ENCODE measurements at places on chromosomes 7 and 10. TPM values are rescaled to one million over a fixed set of nuclear protein-coding genes. Genes with fewer than 3 reads are reported as not detected.

DNA sequence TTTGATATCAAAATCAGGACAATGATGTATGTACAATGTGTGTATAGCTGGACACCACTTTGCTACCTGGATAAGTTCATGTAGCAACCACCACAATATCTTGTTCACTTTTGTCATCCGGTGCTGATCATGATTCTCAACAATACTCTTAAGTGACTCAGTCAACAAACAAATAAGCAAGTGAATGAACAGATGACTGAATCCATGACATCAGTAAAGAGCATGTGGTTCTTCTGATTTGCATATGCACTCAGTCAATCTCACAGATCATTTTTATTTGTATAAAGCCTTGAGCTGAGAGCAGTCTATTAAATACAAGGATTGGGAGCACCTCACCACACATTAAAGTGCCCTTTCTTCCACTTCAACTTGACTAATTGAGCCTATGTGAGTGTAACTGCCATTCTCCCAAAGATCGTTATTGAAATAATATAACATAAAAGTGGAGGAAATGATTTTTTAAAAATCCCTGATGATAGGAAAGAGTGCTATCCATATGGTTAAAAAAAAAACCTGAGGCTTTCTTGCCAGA lies 69.5 kb downstream of the NPSR1 start:
- DNase-seq = no peak

DNA sequence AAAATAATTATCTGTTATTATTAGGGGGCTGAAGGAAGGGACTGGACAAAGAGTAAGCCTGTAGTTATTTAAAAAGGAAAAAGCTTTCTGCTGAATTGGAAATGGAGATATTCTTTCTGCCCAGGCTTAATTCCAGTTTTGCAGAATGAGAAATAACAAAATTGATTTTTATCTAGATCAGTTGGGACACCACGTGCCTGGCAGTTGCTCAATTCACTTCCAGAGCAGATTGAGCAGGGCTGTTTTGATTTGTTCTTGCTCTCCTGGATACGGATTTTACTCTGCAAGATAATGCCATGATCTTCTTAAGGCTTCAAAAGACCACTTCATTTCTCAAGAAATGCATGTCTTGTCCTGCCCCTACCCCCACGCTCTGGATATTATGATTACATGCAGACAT lies 524.3 kb downstream of the TCERG1L start:
- no peak for DNase-seq

DNA sequence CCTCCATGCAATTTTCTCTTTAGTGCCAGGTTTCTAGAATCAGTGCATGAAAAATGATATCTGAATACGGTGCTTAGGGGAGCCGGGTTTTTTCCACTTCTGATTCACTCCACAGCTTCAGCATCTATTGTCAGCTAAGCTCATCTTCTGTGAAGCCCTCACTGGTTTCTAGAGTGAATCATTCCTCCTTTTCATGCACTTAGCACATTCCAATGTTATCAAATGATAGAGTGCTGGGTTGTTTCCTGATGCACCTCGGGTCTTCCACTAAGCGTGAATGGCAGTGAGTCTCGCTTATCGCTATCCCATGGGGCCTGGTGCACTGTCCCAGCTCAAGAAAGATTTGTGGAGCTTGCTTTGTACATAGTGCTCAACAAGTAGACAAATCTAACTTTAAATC lies 170.9 kb upstream of the RHEB start:
- DNase-seq = no peak

DNA sequence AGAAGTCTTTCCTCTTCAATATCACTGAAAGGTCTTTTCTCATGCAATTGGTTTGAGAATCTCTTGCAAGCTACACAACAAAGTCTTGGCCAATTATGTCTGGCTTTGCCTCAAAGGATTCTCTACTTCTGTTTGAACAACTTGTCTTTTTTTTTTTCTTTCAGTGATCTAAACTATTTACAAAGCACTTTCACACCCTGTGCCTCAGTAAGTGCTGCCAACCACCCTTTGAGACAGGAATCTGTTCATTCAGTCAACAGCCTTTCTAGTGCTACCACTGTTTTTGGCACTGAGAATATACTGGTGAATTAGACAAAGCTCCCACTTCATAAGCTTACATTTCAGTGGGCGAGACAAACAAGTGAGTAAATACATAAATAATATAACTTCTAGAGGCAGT lies 26.9 kb upstream of the SDK1 start:
- DNase-seq = no peak

MAP3K8 gene
- 13.5 TPM for total RNA-seq

TRIM56 gene
- 22.3 TPM for total RNA-seq

- no peak for DNase-seq
Observed at GRCh38 chr7:157355784-157356511, 19.1 kb downstream of the DNAJB6 start.

LRRN3 gene
- total RNA-seq = 3.6 TPM

- no peak for DNase-seq
Observed at GRCh38 chr7:76238326-76238725, 36.6 kb downstream of the SRRM3 start.

DNA sequence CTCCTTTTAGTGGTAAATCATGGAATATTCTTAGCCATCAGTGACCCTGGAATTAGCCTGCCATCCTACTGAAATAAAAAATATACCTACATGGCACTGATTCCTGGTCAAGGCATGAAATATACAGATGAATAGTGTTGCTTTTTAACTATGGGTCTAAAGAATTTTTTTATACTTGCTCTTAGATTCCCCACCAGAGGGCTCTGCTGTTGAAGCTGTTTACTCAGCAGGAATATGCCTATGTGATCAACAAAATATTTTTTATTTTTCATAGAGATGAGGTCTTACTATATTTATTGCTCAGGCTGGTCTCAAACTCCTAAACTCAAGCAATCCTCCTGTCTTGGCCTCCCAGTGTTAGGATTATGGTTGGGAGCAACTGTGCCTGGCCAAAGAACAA lies 13.5 kb downstream of the ZC3HC1 start:
- no peak for DNase-seq

DNA sequence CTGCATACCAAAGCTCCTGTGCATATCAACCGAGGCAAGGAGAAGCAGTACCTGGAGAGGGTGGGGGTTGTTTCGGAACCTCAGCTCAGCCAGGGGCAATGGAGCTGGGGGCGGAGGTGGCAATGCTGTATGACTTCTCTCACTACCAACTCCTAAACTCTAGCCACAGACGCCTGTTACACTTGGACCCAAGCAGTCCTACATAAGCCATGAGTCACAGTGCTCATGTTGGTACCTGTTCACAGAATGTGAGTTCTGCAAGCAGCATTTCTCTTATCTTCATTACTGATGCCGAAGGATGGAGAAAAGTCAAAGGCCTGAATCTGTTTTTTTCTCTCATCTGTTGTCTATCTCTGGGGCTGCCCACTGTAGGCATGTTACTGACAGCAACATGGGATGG lies 3.2 kb upstream of the RAB18 start:
- no peak for DNase-seq

CCDC146 gene
- total RNA-seq = 14.8 TPM

TBL2 gene
- total RNA-seq = 40.6 TPM

AOAH gene
- 2.8 TPM for total RNA-seq

- no peak for DNase-seq
Observed at GRCh38 chr7:23264916-23265458, 18.4 kb downstream of the GPNMB start.

ZNF488 gene
- 0.15 TPM for total RNA-seq

- no peak for DNase-seq
Observed at GRCh38 chr7:156073366-156074052, 261.2 kb upstream of the SHH start.

DNA sequence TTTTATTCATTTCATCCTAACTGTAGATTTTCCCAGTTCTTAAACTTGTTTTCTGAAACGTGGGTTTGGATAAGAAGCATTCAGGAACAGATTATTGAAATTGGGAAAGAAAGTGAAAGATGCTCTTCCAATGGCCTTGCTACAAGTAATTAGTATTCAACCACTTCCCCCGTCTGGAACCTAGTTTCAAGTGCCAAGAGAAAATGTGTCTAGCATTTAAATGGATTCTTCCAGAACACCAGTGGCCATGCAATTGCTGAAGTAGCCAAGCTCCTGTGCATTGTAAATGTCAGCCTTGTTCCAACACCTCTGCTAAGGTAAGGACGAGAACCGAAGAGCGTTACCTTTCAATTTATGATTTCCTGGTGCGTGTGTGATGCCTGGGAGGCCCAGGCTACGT lies 68.2 kb downstream of the PFKFB3 start:
- no peak for DNase-seq

DNA sequence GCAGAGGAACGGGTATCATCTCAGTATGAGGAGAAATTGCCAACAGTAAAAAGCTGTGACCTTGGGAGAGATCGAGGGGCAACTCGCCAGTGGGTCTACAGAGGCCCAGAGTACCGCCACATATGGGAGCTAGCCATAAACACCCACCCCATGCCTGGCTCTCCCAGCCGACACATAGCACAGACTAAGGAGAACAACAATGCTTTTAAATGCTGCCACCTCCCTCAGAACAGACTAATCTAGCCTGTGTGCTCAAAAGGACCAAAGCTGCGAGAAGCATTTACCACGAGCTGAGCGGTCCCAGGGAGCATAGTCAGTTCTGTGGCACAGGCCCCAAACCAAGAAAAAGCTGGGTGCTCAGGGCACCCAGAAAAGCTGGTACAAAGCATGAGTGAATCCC lies 73.3 kb downstream of the LSM5 start:
- no peak for DNase-seq

DNA sequence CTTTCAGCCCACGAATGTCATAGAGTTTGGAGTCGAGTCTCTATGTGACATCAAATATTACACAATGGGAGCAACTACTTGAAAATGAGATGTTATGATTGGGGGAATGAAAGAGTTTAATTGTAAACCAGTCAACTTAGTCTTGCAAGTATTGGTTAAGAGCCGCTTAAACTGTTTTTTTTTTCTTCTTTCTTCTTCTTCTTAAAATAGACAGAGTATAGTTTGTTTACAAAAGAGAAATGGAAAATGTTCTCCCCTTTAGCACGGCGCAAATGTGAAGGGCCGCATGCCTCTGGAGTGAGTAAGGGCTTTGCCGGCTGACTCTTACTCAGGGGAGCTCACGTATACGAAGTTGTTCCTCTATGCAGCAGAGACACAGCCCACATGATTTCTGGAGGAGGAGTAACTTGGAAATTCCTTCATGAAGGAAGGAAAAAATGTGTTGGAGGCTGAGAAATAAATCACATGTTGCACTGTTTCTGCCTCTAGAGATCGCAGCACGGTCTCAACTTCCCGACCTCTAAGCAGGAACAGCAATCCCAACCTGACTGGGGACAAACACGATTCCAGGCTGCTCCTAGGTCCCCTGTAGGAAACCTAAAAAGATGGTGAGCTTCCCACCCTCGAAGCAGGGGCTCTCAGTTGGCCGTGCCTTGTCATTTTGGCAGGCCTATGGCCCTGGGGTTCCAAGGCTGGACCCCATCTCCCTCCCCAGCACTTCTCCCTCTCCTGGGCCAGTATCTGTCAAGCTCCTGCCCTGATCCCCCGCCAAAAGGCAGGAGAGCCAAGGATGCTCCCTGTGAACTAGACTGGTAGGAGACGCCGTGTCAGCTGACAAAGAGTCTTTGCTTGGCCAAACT lies 44.8 kb downstream of the MYOF start:
- peak; percentile 82 for DNase-seq

GRCh38 chr7:133978502-133979295 lies 148.4 kb upstream of the LRGUK start:
- DNase-seq = no peak

DNA sequence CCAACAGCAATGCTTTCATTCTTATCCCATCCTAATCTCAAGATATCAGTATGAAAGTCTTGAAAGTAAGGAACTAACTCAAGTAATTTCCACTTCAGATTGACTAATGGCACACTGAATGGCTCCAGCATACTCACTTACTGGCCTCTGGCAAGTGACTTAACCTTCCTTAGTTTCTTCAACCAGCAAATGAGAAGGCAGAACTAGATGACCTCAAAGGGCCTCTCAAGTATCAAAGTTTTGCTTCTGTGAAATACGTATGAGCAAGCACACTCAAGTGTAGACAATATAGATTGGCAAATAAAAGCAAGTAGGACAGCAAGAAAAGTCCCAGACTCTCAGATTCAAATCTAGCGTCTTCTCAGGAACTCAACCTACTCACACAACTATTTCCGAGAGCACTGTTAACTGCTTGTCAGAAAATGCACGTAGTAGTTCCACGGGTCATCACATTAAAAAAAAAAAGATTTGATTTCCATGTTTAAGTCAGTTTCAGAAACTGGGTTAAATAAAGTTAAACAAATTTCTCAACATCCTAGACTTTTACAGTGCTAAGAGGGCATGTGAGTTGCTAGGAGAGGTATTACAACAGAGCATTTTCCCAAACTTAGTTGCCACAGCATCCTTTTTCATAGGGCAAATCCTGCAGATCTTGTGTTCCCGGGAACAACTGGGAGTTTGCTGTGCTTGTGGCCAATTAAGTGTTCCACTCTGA lies 276.9 kb upstream of the KLF14 start:
- no peak for DNase-seq

DNA sequence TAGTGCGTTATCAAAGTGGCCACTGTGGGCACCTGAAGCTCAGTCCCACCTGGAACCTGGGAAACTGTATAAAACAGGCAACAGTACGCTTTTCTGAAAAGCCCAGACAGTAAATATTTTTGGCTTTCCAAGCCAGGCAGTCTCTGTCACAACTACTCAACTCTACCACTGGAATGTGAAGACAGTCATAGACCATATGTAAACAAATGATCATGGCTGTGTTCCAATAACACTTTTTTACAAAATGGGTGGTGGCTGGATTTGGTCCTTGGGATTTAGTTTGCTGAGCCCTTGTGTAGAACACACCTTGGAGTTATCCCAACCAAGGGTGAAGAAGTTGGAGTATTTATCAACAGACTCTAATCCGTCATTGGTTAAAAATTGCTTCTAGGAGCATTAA lies 259.9 kb downstream of the SKIDA1 start:
- no peak for DNase-seq

DNA sequence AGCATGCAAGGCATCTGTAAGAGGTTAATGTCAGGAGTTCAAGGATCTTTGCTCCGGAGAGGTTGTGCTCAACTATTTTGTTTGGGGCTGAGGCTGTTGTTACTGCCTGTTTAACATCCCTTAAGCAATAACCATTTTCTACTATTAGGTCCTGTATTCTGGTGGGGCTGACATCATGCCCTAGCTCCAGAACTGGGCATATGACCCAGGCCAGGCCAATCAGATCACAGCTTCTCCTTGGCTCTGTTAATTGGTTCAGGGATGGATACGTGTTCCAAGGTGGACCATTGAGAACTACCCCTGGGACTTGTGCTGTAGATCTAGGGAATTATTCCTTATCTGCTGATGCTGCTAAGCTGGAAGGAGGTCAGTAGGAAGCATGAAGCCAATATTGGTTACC lies 67.0 kb downstream of the SYPL1 start:
- DNase-seq = no peak

INHBA gene
- 5.8 TPM for total RNA-seq

ELFN1 gene
- 1.1 TPM for total RNA-seq

- no peak for DNase-seq
Observed at GRCh38 chr7:70402069-70402468, 729.9 kb upstream of the GALNT17 start.
